ENCODE measurements at places on chromosomes 7 and 10.

- DNase-seq, result no peak
Measured at GRCh38 chr10:122033224-122033926, 44.4 kb downstream of the TACC2 start.

DNA sequence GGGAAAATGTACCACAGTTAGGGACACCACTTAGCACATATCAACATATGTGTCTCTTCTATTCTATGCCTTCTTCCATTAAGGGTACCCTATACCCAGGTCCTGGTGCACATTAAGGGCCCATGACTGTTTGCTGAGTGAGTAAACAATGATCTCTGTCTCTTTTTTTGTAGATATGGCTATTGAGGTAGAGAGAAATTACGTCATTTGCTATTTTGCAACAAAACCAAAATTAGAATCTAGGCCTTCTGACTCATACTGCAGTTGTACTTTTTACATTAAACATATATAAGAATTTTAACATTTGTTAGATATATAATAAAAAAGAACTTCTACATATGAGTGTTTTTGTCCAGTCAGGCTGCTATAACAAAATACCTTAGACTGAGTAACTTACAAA lies 683.2 kb upstream of the LRRN3 start:
- no peak for DNase-seq

GRCh38 chr7:47681249-47681810 lies 99.4 kb upstream of the TNS3 start:
- no peak for DNase-seq

GRCh38 chr10:133446979-133447378 lies 6.8 kb upstream of the SCART1 start:
- DNase-seq, result no peak

- no peak for DNase-seq
Measured at GRCh38 chr7:159177284-159177953, 32.8 kb upstream of the VIPR2 start.

DNA sequence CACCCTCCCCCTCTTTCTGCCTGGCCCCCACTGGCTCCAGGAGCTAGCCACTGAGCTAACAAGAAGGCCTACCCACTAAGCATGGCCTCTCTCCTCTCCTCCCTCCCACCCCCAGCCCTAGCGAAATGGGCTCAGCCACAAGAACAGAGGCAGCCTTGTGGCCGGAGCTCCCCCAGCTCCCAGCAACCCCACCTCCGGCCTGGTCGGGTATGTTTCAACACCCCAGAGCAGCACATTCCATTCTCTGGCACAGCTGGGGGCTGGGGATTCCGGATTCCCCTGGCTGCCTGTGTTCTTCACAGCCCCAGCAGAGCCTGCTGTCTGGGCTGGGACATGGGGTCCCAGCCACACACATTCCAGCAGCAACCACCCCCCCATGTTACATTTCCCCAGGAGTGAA lies 9.0 kb downstream of the SFRP5 start:
- DNase-seq, result no peak

DNA sequence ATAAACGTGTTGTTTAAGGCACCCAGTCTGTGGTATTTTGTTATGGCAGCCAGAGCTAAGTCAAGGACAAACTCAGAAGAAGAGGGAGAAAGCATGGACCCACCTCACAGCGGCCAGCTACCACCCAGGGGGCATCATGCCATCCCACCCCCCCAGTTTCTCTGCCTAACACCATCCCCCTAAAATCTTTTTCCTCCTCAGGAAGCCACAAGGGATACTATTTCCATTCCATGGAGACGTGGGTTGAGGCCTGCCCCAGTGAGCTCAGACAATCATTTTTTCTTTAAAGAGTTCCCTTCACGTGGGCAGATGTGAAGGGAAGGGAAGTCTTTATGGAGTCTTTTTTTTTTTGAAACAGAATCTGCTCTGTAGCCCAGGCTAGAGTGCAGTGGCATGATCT lies 131.8 kb downstream of the FGFR2 start:
- DNase-seq, result no peak

DNA sequence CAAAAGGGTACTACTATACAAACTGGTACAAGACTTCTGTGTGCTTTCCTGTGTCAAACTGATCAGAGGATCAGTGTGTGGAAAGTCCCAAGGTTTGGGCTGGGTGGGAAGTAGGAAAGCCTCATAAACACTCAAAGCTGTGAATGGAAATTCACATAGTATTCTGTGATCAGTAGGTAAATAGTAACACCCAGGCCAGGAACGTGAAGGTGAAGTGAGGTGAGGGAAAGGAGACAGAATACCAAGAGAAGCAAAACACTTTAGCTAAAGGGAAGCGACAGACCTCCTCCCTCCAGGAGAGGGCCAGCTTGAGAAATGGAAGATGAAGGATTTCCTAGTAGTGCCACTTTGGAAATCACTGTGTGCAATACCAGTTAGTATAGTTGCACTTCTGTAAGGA lies 451.9 kb downstream of the KCNMA1 start:
- DNase-seq, result no peak

GRCh38 chr10:15149042-15149771 lies 19.3 kb downstream of the NMT2 start:
- no peak for DNase-seq

GRCh38 chr7:30845426-30846135 lies 66.1 kb upstream of the AQP1 start:
- no peak for DNase-seq

GRCh38 chr7:50673096-50673495 lies 107.9 kb upstream of the DDC start:
- DNase-seq, result no peak

DNA sequence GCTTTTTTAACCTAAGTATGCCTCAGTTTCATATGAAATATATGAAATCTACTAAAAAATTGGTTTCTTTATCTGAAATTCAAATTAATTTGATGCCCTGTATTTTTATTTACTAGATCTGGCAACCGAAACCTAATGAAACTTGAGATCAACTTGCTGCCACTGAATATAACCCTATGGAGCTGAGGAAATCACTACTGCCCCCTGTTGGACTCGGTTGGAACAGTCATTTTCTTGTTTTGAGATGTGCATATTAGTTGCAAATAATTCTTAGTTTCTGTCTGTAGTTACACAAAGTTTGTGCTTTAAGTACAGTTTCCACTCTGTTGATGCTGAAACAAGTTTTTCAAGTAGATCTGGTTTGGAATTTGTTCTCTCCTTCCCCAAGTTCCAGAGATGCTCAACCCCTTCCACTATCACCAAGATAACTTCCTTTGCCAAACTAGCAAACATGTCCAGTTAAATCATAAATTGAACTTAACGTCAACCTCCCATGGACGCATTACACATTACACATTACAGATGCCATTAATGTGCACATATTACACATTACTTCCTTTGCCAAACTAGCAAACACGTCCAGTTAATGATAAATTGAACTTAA lies 22.2 kb upstream of the EXOC4 start:
- DNase-seq, result peak; percentile 28
